ENCODE measurements at places on chromosomes 11 and 22. TPM values are rescaled to one million over a fixed set of nuclear protein-coding genes. Genes with fewer than 3 reads are reported as not detected.

GRCh38 chr11:61080526-61080925 lies 21.8 kb upstream of the CD5 start:
- peaks cover 6% of the 10 kb centered on the region for H3K36me3 ChIP-seq
- peak overlapping the region; percentile 68 for H3K4me3 ChIP-seq

DNA sequence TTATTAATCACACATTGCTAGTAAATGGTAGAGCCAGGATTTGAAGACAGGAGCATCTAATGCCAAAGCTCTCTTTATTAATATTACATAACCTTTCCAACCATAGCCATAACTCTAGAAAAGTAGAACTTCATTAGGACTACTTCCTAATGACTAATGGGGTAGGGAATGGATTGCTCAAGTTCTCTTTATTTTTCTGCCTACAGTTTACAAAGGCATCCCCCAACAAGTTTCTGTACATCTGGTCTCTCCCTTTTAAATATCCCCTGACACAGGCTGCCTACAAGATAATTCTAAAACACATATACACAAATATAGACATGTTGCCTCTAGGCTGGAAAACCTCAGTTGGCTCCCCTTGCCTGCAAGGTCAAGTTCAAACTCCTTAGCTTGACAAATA lies 534.9 kb downstream of the SOX6 start:
- H3K4me3 ChIP-seq, result no peak overlapping the region
- H3K27me3 ChIP-seq, result no peaks in the 10 kb centered on the region
- no peaks in the 10 kb centered on the region for H3K4me1 ChIP-seq
- no peaks in the 10 kb centered on the region for H3K36me3 ChIP-seq
- no peak overlapping the region for H3K27ac ChIP-seq

Gene WEE1
- total RNA-seq, result 83.3 TPM

DNA sequence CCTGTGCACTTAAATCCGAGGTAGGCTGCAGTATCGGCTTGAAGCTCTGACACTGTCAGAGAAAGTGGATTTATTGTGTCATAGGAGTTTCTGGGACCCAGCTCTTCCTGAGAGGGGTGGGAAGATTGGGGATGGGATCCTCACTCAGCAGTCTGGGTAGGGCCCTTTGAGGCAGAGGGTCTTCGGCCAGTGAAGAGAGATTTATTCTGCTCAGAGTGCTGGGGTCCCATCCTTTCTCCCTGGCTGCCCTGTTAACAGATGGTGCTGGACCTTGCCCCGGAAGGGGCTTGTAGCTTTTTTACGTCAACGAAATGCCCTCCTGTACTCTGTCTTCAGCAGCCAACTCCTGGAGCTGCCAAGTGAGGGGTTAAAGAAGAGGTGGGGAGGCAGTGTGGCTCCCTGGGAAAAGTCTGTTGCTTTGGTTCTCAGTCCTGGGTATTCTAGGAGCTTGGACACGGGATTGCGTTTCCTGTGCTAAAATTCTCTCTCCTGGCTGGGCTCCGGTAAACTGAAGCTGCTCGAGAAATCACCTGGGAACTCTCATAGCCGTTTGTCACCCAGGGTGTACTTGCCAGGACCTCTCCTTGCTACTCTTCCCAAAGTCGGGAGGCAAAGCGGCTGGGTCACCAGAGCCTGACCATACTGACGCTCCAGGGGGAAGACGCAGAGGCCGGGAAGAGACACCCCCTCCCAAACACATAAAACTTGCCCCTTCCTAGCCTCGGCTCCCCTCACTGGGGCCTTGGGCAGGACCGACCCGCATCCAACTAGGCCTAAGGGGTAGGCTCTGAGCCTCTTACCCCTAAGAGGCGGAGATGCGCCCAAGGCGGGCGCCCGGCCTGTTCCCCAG lies 806 bp upstream of the SMDT1 start:
- H3K4me1 ChIP-seq, result peaks cover 32% of the 10 kb centered on the region
- peak overlapping the region; percentile 87 for H3K4me3 ChIP-seq
- no peaks in the 10 kb centered on the region for H3K27me3 ChIP-seq
- peaks cover 14% of the 10 kb centered on the region for H3K36me3 ChIP-seq

Gene SFI1
- total RNA-seq, result 192 TPM

- no peaks in the 10 kb centered on the region for H3K36me3 ChIP-seq
- no peak overlapping the region for H3K4me3 ChIP-seq
Observed at GRCh38 chr11:15347969-15348734, 233.4 kb downstream of the INSC start.

DNA sequence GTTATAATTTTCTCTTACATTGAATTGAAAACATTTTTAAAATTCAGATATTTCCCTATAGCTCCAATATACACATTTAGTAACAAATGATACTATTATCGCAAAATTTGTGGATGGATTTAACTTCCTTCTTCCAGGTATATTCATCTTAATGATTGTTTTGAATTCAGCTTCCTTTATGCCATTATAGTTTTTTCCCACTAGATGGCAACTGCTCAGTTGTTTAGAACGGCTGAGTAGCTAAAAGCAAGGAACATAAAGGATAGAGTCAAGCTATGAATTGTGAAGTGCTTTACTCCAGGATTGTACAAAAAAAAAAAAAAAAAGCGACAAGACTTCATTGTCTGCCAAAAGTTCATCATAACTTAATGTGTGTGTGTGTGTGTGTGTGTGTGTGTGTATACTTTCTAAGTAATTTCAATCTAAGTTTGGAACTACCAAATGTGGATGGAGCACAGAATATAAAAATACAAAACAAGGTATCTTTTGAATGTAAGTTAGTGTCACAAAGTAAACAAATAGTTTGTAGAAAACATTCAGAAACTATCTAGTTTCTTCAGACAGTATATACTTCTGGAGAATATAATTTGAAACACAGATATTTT lies 846.4 kb downstream of the DLG2 start:
- DNase-seq, result no peak
- H3K4me3 ChIP-seq, result no peak overlapping the region
- H3K27me3 ChIP-seq, result no peaks in the 10 kb centered on the region
- H3K27ac ChIP-seq, result no peak overlapping the region
- no peaks in the 10 kb centered on the region for H3K4me1 ChIP-seq
- no peaks in the 10 kb centered on the region for H3K36me3 ChIP-seq

GRCh38 chr22:19807914-19808872 lies 46.5 kb downstream of the GNB1L start:
- no peak for DNase-seq
- no peaks in the 10 kb centered on the region for H3K27me3 ChIP-seq
- no peak overlapping the region for H3K27ac ChIP-seq
- no peak overlapping the region for H3K4me3 ChIP-seq

Gene GRK3
- 43.3 TPM for total RNA-seq

- no peak overlapping the region for H3K27ac ChIP-seq
- H3K4me3 ChIP-seq, result no peak overlapping the region
- peaks cover 4% of the 10 kb centered on the region for H3K27me3 ChIP-seq
- H3K36me3 ChIP-seq, result no peaks in the 10 kb centered on the region
- no peak for DNase-seq
Observed at GRCh38 chr11:134392953-134393615, 19.0 kb downstream of the B3GAT1 start.

GRCh38 chr22:38860283-38861169 lies 11.5 kb downstream of the CBX6 start:
- peaks cover 1% of the 10 kb centered on the region for H3K36me3 ChIP-seq
- peaks cover 2% of the 10 kb centered on the region for H3K4me1 ChIP-seq
- H3K27me3 ChIP-seq, result peaks cover 10% of the 10 kb centered on the region
- no peak overlapping the region for H3K27ac ChIP-seq

DNA sequence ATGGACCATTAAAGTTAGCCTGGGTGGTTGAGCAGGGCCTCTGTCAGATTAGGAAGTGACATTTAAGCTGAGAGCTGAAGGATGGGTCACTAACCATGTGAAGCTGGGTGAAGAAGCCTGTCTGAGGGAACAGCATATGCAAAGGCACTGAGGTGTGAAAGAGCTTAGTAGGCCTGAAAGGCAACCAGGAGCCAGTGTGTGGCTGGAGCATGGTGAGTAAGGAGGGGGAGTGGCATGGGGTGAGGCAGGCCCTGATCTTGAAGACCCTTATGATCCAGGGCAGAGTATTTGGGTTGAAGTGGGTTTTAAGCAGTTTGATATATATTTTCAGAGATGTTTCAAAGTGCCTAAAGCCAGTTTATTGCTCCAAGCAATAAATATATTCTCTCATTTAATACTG lies 48.8 kb downstream of the PARVA start:
- H3K4me1 ChIP-seq, result no peaks in the 10 kb centered on the region
- no peak overlapping the region for H3K4me3 ChIP-seq
- H3K36me3 ChIP-seq, result no peaks in the 10 kb centered on the region
- H3K27ac ChIP-seq, result no peak overlapping the region
- no peak for DNase-seq

GRCh38 chr11:29773656-29774264 lies 243.1 kb downstream of the KCNA4 start:
- no peaks in the 10 kb centered on the region for H3K4me1 ChIP-seq
- peaks cover 2% of the 10 kb centered on the region for H3K36me3 ChIP-seq
- H3K27me3 ChIP-seq, result no peaks in the 10 kb centered on the region
- H3K27ac ChIP-seq, result no peak overlapping the region
- H3K4me3 ChIP-seq, result no peak overlapping the region
- DNase-seq, result no peak

- H3K27ac ChIP-seq, result no peak overlapping the region
- no peaks in the 10 kb centered on the region for H3K4me1 ChIP-seq
- H3K36me3 ChIP-seq, result peaks cover 3% of the 10 kb centered on the region
- H3K4me3 ChIP-seq, result no peak overlapping the region
Observed at GRCh38 chr11:17892409-17892808, 120.4 kb downstream of the SERGEF start.

DNA sequence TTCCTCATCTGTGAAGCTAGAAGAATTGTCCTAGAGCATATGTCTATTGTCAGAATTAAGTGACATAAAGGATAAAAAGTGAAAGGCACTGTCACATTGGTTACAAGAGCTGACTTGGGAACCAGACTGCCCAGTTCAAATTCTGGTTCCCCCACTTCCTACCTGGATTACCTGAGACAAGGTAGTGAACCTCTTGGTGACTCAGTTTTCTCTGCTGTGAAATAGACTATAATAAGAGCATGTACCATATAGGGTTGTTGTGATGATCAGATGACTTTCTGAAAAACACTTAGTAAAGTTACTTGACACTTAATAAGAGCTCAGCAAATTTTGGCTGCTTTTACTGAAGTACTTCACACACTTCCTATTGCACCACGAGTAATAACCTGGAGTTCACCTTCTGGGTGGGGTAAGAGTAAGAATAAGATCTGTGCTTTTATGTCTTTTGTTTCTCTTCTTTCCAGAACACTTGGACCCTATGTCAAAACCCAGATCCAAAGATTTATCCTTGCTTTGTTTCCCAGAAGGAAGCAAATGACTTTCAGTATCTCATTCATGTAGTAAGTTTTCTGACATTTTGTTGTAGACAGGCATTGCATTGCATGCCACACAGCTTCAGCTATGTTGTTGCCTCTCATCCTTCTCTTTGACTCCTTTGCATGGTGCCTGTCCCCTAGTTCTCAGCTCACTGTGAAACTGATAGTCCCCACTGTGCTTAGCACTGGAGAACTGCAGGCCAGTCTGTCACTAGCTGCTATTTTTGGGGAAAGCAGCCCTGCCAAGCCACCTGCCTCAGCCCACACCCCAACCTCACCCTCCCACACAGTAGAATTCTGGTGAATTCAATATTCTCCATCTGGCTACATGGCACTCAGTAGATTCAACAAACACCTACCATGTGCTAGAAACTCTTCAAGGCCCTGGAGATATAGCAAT lies 121.8 kb upstream of the POU2AF2 start:
- H3K4me3 ChIP-seq, result no peak overlapping the region
- DNase-seq, result no peak
- H3K4me1 ChIP-seq, result no peaks in the 10 kb centered on the region
- H3K36me3 ChIP-seq, result no peaks in the 10 kb centered on the region
- peaks cover 2% of the 10 kb centered on the region for H3K27me3 ChIP-seq

DNA sequence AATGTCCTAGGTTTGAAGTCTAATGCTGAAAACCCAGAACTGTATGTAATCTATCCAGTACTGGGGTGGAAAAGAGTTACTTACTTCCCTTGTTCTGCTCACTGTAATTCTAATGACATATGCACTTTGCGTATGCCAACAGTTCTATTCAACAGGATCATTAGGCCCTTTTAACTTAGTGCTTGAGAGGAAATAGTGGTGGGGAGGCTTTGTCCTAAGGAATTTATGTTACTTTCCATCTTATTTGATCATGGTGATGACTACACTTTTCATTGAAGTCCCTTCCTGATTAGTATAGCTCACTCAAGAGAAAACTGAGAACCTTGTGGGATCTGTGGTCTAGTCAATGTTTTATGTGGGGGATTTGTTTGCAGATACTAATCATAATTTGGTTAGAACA lies 348.2 kb downstream of the GUCY1A2 start:
- no peak overlapping the region for H3K27ac ChIP-seq
- no peaks in the 10 kb centered on the region for H3K36me3 ChIP-seq
- no peak overlapping the region for H3K4me3 ChIP-seq
- H3K4me1 ChIP-seq, result no peaks in the 10 kb centered on the region
- no peak for DNase-seq

GRCh38 chr22:40586781-40587180 lies 49.7 kb downstream of the MRTFA start:
- H3K4me1 ChIP-seq, result peaks cover 17% of the 10 kb centered on the region
- no peak overlapping the region for H3K27ac ChIP-seq
- DNase-seq, result no peak
- no peak overlapping the region for H3K4me3 ChIP-seq
- H3K27me3 ChIP-seq, result no peaks in the 10 kb centered on the region

DNA sequence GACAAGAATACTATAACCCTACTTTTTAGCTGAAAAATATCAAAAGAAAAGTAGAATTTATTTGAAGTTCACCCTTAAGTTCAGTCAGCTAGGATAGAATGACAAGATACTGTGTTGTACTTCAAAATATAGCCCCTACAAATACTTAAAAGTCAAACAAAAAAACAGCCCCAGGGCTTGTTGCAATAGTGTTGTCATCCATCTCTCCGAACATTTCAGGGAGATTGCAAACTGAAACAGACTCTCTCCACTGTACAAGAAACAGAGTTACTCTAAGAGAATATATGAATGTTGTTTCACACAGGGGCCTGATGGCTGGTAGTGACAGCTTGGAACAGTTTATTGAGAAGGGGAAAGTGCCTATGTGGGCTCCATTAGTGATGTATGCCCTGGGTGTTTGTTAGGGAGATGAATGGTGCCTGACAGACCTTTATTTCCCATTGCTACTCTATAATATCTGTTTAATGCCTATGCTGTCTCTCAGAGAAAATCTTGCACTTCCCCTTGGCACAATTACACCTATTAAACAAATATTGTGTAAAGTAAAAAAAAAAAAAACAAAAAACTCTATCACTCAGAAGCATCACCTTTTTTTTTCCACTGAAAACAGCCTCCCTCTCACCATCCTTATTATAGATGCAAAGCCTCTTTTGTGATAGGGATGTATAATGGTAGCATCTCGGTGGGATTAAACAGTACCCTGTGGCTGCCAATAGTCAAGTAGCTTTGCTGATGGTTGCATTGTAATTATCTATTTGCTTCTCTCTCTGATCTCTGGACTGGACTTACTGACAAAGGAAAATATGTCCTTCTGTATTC lies 506.3 kb upstream of the LUZP2 start:
- H3K27ac ChIP-seq, result no peak overlapping the region
- H3K36me3 ChIP-seq, result no peaks in the 10 kb centered on the region
- no peak overlapping the region for H3K4me3 ChIP-seq
- H3K4me1 ChIP-seq, result no peaks in the 10 kb centered on the region
- H3K27me3 ChIP-seq, result no peaks in the 10 kb centered on the region
- no peak for DNase-seq

GRCh38 chr11:45901626-45902025 lies 5.4 kb downstream of the FREY1 start:
- H3K4me1 ChIP-seq, result peaks cover 3% of the 10 kb centered on the region
- no peaks in the 10 kb centered on the region for H3K36me3 ChIP-seq
- peaks cover 26% of the 10 kb centered on the region for H3K27me3 ChIP-seq
- no peak overlapping the region for H3K4me3 ChIP-seq
- DNase-seq, result no peak

- H3K4me3 ChIP-seq, result no peak overlapping the region
- peaks cover 22% of the 10 kb centered on the region for H3K27me3 ChIP-seq
- DNase-seq, result no peak
- no peak overlapping the region for H3K27ac ChIP-seq
- no peaks in the 10 kb centered on the region for H3K36me3 ChIP-seq
Observed at GRCh38 chr11:35994421-35994820, 50.6 kb downstream of the LDLRAD3 start.
